ENCODE measurements at places on chromosomes 7 and 10.

GRCh38 chr7:16268821-16269768, 152.2 kb downstream of the CRPPA start:
- DNase-seq: no peak

DNA sequence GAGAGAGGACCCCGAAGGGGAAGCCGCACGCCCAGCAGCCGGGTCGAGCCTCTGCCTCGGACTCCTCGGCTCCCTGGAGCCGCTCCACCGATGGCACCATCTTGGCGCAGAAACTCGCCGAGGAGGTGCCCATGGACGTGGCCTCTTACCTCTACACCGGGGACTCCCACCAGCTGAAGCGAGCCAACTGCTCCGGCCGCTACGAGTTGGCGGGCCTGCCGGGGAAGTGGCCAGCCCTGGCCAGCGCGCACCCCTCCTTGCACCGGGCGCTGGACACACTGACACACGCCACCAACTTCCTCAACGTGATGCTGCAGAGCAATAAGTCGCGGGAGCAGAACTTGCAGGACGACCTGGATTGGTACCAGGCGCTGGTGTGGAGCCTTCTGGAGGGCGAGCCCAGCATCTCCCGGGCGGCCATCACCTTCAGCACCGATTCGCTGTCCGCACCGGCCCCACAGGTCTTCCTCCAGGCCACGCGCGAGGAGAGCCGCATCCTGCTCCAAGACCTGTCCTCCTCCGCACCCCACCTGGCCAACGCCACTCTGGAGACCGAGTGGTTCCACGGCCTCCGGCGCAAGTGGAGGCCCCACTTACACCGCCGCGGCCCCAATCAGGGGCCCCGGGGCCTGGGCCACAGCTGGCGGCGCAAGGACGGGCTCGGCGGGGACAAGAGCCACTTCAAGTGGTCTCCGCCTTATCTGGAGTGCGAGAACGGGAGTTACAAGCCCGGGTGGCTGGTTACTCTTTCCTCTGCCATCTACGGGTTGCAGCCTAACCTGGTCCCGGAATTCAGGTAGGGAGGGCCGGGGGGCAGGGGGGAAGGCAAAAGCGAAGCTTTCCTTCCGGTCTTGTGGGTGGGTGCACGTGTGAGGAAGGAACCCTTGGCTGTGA, 973 bp downstream of the GPR158 start:
- DNase-seq: no peak

GRCh38 chr7:1268866-1269265, 36.2 kb downstream of the UNCX start:
- no peak for DNase-seq

DNA sequence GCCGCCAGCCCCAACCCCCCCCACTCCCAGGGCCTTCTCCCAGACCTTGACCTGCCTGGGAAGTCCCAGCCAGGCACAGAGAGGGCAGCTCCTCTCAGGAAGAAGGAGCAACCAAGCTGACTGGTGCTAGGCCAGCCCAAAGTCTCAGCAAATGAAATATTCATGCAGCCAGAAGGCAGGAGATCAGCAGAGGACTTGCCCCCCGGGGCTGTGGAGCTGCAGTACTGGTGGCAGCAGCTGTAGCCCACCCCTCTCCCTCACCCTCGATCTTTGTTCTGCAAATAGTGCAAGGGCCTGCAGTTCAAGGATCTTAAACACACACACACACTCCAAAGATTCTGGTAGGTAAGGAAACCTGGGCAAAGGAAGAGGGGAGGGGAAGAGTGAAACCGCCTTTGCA, 3.5 kb upstream of the SRRM3 start:
- no peak for DNase-seq

GRCh38 chr7:73858807-73859206, 2.2 kb upstream of the TMEM270 start:
- DNase-seq: no peak

DNA sequence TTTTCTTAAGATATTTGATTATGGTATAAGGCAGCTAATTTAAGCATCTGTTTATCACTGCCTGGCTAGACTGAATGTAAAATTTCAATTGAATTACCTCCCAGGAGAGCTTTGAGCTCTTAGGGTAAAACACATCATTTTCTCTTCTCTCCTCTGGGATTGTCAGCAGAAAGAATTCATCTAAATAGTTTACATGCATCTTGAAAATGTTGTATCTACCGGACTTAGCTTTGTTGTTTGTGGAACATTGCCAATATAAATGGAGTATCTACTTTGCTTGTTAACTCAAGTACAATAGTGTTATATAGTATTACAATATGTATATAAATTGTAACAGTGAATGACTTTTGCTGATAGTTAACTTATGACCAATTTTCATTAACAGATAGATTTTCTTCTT, 73.3 kb downstream of the TAF3 start:
- DNase-seq: no peak

DNA sequence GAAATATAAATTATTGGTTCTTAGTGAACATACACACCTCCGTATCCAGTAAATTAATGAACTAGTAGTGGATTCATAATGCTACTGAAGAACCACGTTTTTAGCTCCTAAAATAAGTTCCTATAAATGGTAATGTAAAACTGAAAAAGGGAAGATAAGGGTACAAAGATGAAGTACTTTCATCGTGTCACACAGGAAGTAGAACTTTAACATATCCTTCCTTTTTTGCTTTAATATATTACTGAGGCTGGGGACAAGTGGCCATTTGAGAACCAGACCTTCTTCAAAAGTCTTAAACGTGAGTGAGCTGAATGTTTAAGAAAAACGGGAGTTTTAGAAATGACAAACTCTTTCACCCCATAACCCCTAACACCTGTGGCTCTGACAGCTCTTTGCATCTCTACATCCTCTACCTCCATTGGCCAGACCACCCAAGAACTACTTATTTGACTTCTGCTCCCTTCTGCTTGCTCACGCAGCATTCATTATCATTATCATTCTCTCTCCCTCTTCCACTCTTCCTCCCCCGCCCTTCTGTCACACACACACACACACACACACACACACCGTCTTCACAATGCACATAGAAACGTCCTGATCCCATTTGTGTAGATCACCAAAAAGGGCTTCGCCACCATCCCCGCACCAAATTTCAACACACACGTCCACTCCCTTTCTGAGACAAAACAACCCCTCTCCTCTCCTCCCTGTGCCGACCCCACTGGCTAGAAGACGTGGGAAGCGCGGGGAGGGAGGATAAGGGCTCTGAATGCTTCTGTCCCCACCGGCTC, 677 bp downstream of the SKAP2 start:
- no peak for DNase-seq

GRCh38 chr10:26335574-26336093, 102.5 kb upstream of the APBB1IP start:
- no peak for DNase-seq

GRCh38 chr7:90824386-90825307, 228.5 kb downstream of the CDK14 start:
- DNase-seq: no peak
